ENCODE measurements at places on chromosomes 13 and 19. TPM values are rescaled to one million over a fixed set of nuclear protein-coding genes. Genes with fewer than 3 reads are reported as not detected.
A peak's percentile ranks its signal among the peaks of the same experiment; 100 is the strongest.

The POU4F1 gene
- polyA plus RNA-seq, result 0.06 TPM

DNA sequence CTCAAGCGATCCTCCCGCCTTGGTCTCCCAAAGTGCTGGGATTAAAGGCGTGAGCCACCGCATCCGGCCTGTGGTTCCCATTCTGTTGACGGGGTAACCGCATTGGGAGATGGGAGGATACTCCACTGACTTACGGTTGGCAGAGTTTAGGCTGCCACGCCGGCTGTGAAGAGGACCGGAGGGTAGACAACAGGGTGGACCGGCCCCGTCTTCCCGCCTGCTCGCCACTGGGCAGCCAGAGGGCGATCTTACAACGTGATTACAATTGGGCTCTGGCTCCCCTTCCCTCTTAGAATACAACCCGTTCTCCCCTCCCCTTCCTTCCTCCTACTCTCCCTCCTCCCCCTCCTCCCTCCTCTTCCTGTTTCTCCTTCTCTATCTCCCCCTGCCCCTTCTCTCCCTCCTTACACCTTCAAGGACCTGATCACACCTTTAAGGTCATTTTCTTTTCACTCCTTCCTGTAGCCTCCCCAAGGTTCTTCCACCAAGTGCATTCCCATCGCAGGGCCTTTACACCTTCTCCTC, 957 bp upstream of the CCDC194 start:
- peaks cover 12% of the 10 kb centered on the region for H3K4me1 ChIP-seq
- H3K27me3 ChIP-seq, result no peaks in the 10 kb centered on the region
- H3K36me3 ChIP-seq, result no peaks in the 10 kb centered on the region
- no peak overlapping the region for H3K4me3 ChIP-seq

The THSD8 gene
- polyA plus RNA-seq, result not detected

The KLK10 gene
- 0.81 TPM for polyA plus RNA-seq

The PSG1 gene
- polyA plus RNA-seq, result not detected

DNA sequence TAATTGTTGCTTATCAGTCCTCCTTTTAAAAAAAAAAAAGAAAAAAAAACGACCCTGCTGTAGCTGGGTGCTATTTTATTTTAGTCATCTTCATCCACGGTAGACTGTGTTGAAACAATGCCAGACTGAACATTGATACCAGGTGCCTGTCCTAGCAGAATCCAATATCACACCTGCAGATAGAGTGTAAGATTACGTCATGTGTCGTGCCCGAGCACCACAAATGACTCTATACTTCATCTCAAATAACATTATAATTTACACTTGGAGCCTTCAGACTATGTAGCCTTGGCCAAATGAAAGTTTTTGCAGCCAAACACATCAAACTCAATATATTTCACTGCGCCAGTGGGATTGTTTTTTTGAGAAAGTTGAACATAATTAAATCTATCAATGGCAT, 410.6 kb downstream of the FGF9 start:
- no peaks in the 10 kb centered on the region for H3K36me3 ChIP-seq
- H3K4me3 ChIP-seq, result no peak overlapping the region
- no peak for DNase-seq
- no peak overlapping the region for H3K27ac ChIP-seq
- no peaks in the 10 kb centered on the region for H3K27me3 ChIP-seq

- H3K4me3 ChIP-seq, result no peak overlapping the region
- H3K4me1 ChIP-seq, result no peaks in the 10 kb centered on the region
- DNase-seq, result peak; percentile 95
- H3K27ac ChIP-seq, result peak overlapping the region; percentile 86
- peaks cover 9% of the 10 kb centered on the region for H3K36me3 ChIP-seq
Observed at GRCh38 chr19:18274781-18275356, 617 bp upstream of the IQCN start.

The ADGRL1 gene
- 18.0 TPM for polyA plus RNA-seq

The FCHO1 gene
- polyA plus RNA-seq, result 2.1 TPM

- H3K27me3 ChIP-seq, result no peaks in the 10 kb centered on the region
- no peaks in the 10 kb centered on the region for H3K36me3 ChIP-seq
- no peak overlapping the region for H3K4me3 ChIP-seq
- H3K27ac ChIP-seq, result no peak overlapping the region
- no peaks in the 10 kb centered on the region for H3K4me1 ChIP-seq
Observed at GRCh38 chr19:32337084-32337808, 8.2 kb upstream of the ZNF507 start.

- no peak overlapping the region for H3K4me3 ChIP-seq
- no peak overlapping the region for H3K27ac ChIP-seq
- no peaks in the 10 kb centered on the region for H3K4me1 ChIP-seq
- DNase-seq, result no peak
Observed at GRCh38 chr19:28829762-28830161, 383.2 kb downstream of the UQCRFS1 start.

DNA sequence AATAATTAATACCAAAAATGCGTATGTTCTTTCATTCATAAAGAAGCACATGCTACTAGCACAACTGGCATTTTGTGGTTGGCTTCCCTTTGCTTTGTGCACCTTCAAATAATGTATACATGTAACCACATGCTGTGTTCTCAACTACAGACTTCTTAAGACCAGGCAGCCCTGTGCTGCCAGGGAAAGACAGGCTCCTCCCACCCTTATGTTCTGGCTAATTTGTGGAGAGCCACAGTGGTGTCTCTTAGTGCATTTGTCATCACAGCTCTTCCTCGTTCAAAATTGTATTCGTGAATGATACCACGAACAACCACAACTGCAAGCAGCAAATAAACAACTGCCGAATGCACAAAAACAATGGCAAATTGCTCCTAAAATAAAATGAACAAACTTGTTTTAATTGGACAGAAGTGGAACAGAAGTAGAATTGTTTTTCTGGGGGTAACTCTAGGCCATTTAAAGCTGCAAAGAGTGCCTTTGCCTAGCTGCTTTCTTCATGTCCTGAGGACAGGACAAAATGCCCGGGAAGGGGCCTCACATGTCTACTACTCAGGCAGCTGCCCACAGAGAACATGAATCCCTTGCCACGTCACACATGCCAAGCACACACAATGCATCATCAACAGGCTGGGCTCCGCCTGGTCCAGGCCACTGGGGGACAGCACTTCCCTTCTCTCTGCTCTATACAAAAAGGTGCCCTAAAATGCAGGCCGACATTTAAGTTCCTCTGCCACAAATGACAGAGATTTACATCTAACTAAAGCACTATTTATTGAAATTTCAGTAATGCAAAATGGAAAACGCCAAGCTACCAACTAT, 21.7 kb downstream of the IRS2 start:
- H3K4me3 ChIP-seq, result no peak overlapping the region
- DNase-seq, result no peak
- H3K36me3 ChIP-seq, result no peaks in the 10 kb centered on the region
- no peaks in the 10 kb centered on the region for H3K27me3 ChIP-seq
- no peak overlapping the region for H3K27ac ChIP-seq
- no peaks in the 10 kb centered on the region for H3K4me1 ChIP-seq

The MATK gene
- 4.0 TPM for polyA plus RNA-seq

GRCh38 chr19:38266981-38267597, 2.7 kb downstream of the SPINT2 start:
- no peaks in the 10 kb centered on the region for H3K36me3 ChIP-seq
- H3K27ac ChIP-seq, result peak overlapping the region; percentile 94
- DNase-seq, result peak; percentile 86
- no peaks in the 10 kb centered on the region for H3K27me3 ChIP-seq

- H3K36me3 ChIP-seq, result no peaks in the 10 kb centered on the region
- H3K4me3 ChIP-seq, result no peak overlapping the region
- H3K27me3 ChIP-seq, result no peaks in the 10 kb centered on the region
- peaks cover 5% of the 10 kb centered on the region for H3K4me1 ChIP-seq
- no peak overlapping the region for H3K27ac ChIP-seq
- peak; percentile 63 for DNase-seq
Observed at GRCh38 chr13:113907635-113908617, 44.0 kb upstream of the GAS6 start.
